ENCODE measurements at places on chromosomes 7 and 10.
A peak's percentile ranks its signal among the peaks of the same experiment; 100 is the strongest.

DNA sequence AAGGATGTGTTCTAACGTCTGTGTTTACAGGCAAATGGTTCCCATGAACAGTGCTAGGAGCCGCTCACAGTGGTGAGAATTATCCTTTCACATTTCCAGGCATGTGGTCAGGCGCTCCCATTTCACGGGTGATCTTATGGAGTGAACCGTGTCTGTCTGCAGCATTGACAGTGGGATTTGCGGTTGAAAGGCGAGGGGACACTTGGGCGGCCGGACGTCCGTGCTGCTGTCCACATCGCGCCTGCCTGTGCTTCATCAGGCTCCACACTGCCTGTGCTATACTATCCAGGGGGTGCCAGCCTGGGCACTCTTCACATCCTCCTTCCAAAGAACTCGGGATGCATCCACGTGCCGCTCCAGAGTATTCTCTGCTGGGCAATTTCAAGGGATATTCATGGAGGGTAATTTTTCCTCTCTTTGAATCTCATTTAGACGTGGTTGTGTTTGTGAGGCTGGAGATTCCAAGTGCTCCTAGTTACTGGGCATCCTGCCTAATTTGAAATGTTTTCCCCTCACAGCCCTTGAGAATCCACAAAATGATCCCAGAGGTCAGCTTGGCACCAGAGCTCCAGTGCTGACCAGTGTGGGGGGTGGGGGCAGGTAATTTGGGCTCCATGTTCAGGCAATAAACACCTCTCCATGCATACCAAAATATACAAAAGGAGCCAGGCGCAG lies 61.9 kb upstream of the EBF3 start:
- DNase-seq = no peak

DNA sequence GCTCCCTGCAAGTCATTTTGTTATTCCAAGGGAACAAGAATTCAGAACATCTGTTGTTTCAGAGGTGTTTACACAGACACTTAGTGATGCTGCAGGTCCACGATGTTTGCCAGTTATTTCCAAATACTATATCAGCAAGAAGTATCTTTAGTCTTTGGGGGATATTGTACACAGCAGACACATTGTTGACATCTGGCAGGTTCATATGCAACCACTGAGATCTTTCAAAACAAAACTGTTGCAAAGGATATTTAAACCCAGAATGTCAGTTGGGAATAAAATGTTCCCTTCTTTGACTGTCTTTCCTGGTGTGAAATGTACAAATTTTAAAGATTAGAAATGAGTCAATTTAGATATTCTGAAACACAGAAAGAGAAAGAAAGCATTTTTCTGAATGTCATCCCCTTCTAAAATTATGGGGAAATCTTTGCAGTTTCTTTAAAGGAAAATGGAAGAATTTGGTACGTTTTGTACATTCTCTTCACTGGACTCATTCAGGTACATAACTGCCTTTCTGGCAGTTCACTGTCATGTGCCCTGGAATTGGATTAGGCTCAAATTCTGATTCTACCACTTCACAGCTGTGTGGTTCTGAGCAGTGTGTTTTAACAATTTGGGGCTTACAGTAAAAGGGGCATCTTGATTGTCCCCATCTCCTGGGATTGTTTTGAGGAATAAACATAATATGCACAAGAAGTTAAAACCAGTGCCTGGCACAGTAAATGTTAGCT lies 40.3 kb upstream of the CELF2 start:
- no peak for DNase-seq

DNA sequence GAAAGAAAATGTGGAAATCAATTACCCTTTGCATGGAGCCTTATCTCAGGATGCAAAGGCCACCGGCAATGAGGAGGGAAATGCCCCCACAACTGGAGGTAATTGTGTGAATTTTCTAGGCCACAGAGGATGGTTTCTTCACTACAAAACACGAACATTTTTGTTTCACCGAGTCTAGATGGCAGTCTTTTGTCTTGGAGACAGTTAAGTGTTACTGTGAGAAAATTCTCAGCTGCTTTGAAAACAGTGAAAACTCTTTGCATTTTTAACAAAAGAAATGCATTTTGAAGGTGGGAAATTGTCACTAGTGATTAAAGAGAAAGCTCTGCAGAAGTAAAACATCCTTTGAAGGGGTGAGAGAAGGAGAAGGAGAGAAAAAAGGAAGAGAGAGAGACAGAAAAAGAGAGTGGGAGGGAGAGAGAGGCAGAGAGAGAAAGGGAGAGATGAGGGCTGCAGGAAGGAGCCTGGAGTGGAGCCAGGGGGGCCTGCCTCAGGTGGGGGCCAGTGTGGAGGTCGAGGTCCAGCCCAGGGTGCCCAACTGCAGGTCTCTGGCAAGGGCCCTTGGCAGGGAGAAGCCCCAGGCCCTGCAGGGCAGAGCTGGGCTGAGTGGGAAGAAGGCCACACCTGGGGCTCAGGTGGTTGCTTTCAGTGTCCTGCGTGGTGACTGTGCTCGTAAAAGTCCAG lies 261.4 kb downstream of the ADARB2 start:
- no peak for DNase-seq

DNA sequence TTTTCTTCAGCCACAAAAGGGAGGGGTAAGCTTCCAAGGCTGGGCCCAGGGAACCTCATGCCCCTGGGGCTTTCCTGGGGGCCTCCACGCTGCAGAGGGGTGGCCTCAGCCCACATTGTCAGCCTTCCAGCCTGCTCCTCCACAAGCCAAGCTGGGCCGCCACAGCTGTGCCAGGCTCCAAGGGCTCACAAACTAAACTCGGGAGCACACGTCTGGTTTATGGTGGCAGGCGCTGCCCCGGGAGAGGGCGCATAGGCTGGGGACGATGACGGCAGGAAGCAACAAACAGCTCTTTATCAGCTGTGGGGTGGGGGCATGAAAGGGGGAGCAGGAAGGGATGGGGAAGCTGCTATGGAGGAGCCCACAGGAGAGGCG lies 6.3 kb upstream of the CDH23 start:
- no peak for DNase-seq

DNA sequence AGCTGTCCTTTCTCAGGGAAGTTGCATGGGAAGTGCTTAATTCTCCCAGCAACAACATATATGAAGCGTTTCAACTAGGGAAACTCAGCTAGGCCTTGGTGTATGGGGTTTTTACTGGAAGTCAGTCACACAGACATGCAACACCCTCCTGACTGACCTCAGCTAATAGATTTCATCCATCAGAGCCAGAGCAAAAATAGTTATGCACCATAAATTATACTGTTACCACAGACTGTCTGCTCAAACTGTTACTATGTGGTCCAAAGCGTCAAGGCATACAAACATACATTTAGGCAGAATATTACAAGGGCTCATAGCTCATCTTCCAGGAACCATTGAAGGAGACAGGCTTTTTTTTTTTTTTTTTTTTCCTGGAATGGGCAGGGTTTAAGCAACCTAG lies 417.9 kb downstream of the ANKRD7 start:
- no peak for DNase-seq

DNA sequence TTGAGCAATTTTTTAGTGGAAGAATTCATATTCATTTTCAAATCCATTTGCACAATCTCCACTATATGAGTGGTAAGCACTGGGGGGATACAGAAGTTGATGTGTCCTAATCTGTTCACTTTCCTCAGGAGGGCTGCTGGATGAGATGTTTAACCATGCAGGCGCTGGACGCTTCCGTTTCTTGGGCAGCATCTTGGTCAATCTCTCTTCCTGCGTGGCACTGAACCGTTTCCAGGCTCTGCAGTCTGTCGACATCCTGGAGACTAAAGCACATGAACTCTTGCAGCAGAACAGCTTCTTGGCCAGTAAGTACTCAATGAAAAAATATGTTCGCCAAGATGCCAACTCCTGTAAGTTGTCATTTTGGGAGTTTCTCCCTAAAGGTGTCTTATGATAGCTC lies 179.3 kb downstream of the ABCA13 start:
- no peak for DNase-seq

- peak; percentile 41 for DNase-seq
Observed at GRCh38 chr10:119165171-119166117, at the start of gene SFXN4. SFXN4 (minus strand) TSS chr10:119165714; CDS start chr10:119165647, 67 bp downstream.

GRCh38 chr7:29224726-29225125 lies 30.2 kb downstream of the CHN2 start:
- peak; percentile 22 for DNase-seq

DNA sequence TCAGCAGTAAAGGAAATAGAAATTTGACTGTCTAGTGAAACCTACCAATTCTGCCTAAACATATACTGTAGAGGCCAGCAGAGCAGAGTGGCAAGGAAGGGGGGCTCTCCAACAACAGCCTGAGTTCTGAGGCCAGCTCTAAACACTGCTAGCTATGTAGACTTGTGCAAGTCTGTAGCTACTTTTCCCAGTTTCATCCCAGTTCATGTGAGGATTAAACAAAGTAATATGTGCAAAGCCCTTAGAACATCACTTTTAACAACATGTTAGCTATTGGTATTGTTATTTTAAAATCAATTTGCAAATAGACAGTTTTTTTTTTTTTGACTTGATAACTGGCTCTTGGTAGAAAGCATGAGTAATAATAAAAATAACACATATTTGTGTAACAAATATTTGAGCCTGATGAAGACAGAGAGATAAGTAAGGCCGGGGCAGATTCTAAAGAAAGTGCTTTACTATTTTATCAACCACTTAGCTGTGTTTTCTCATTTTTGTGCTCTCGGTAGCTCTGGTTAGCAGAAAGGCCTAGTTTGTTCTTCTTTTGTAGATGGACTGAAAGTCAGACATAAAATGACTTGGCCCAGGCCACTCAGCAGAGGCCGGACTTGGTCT lies 9.3 kb downstream of the CHST12 start:
- no peak for DNase-seq

Measured in A172 (cell line).